Calu3 (cell line): ENCODE measurements at places on chromosomes 6 and 20. TPM values are rescaled to one million over a fixed set of nuclear protein-coding genes. Genes with fewer than 3 reads are reported as not detected.

Gene PGBD1
- total RNA-seq: 3.1 and 4.9 TPM in 2 replicates

Gene DOK5
- total RNA-seq: 0.17 and 2.0 TPM in 2 replicates

Gene SLC22A16
- total RNA-seq: not detected in 2 replicates

GRCh38 chr6:16546861-16547260 is 214.4 kb downstream of the ATXN1 start:
- no peak for DNase-seq

GRCh38 chr6:56683882-56684281 is 41.2 kb upstream of the DST start:
- peak; percentile 58 for DNase-seq

Gene TUBB2A
- 16.0 and 17.6 TPM in 2 replicates for total RNA-seq

Gene FAM209B
- not detected in 2 replicates for total RNA-seq
